ENCODE measurements at places on chromosomes 2 and 18.

DNA sequence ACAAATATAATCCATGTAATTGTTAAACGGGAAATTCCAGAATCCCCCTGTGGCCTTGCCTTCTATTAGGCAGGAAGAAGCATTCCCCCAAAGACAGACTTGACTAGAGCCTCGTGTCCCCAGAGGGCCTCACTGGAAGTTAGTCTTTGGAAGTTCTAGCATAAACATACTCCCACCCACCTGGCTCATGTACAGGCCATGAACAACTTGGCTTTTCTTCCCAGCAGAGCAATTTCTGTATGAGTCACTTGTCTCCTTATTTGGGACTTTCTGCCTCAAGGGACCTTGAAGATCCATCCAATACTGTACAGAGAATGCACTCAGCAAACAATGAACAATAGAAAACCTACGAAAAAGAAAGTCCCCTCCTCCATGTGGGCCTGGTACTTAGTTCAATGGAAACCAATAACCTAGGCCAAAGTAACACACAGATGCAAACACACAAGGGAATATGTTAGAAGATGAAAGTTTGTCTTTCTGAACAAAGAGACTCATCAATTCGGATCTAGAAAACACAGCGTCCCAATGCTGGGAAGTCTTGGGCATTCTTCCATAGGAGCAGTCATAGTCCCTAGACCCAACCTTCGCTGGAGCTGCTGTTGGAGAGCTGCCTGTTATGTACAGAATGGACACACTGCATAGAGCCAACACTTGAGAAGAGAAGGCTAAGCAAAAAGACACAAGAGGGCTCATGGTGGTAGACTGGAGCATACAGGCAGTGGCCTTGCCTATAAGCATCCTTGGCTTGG is 303.5 kb downstream of the HRH4 start:
- DNase-seq, result no peak

GRCh38 chr2:46171996-46172546 is 125.1 kb upstream of the EPAS1 start:
- DNase-seq, result no peak

DNA sequence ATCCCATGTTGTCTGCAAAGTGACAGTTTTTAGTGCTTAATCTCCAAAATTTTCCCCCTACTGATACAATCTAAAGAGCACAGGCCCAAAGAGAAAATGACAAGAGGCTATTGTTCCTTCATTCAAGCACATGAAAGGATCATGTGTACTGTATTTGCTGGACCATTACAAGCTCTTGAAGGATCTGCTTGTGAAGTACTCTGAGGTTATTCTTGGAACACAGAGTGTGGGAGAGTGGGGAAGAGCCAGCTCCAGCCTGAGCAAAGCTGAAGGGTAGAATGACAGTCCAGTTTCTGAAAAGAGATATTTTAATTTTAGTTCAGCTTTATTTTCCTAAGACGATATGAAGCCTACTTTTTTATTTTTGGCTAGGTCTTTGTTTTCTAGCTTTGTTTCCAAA is 112.2 kb downstream of the GALNT3 start:
- DNase-seq, result no peak

DNA sequence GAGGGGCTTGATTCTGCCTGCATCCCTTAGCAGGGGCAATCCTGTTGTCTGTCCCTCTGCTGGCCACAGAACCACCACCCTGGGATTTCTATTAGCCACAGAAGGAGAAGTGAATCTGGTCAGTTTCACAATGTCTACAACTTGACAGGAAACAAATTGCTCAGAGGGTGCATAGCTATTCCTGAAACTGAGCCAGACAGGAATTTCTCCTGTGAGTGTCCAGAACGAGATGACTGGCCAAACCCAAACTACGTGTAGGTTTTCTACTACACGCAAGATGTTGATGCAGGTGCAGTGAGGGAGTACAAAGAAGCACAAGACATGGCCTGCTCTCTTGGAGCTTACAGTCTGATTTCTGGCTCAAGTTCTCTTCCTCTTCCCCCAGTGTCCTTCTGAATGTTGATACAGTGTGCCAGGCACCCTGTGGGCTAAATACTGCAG is 201.9 kb downstream of the CLIP4 start:
- no peak for DNase-seq

All from activated naive CD4-positive, alpha-beta T cell (primary cell).